ENCODE measurements at places on chromosomes 6 and 20.

DNA sequence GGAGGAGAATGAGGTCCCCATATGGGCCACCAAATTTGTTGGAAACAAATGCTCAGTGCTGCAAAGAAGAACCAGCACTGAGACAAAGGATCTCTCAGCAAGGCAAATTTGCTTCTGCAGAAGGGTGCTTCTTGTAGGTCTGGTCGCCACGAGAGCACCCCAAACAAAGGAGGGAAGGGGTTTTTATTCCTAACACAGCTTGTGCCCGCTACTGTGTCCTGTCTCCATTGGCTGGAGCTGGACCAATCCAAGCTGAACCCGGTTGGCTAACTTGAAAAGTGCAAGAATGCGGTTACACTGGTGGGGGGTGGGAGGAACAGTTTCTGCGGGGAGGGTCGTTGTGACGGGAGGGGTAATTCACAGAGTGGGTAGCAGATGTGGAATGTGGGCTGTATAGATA lies 54.1 kb upstream of the TULP1 start:
- no peak for DNase-seq

DNA sequence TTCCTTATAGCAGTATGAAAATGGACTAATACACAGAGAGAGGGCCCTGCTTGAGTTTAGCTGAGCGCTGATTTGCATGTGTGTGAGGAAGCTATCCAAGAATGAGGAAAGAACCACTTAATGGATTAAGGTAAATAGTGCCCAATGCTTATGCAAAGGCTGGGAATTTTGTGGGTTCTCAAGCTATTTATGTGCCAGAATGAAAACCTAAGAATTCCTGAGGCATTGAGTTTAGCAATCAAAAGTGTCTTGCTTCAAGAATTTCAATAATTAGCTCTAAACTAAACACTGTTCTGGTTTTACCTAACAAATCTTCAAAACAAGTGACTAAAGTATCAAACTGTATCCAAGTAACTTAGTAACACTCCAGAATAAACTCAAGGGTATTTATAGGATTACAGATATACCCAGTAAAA lies 7.0 kb upstream of the OR14J1 start:
- no peak for DNase-seq

DNA sequence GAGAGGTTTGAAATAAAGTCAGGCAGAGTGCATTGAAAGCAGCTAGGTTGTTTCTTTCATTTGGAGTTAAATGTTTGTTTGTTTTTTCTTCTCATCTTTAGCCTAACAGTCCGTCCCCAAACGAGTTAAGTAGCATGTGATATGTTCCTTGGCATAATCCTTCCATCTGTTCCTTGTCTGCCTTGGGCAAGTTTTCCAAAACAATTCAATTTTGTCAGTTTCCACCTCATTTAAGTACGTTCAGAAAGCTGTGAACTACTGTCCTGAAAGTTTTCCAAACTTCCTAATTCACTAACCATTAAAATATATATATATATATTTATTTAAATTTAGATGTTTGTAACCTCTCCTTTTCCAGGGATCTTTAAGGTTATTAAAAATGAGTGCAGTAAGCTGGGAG lies 61.8 kb upstream of the HDAC2 start:
- DNase-seq = no peak

- DNase-seq = no peak
Measured at GRCh38 chr6:112179631-112180030, 74.7 kb downstream of the LAMA4 start.

DNA sequence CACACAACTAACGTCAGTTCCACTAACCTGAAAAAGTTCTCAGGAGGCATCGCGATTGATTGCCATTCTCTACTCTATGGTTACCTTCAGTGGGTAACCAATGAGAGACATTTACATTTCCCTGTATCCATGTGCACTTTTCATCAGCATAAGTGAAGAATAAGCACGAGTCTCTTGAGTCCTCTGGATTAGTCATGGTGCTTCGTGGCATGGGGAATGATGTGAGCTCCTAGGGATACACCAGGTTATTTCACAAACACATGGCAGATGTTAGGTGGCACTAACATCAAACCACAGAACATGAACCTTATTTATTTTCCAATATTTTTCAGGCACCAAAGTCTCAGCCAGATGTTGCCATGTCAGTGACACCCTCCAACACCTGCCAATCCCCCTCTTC lies 64.0 kb downstream of the FYN start:
- no peak for DNase-seq

DNA sequence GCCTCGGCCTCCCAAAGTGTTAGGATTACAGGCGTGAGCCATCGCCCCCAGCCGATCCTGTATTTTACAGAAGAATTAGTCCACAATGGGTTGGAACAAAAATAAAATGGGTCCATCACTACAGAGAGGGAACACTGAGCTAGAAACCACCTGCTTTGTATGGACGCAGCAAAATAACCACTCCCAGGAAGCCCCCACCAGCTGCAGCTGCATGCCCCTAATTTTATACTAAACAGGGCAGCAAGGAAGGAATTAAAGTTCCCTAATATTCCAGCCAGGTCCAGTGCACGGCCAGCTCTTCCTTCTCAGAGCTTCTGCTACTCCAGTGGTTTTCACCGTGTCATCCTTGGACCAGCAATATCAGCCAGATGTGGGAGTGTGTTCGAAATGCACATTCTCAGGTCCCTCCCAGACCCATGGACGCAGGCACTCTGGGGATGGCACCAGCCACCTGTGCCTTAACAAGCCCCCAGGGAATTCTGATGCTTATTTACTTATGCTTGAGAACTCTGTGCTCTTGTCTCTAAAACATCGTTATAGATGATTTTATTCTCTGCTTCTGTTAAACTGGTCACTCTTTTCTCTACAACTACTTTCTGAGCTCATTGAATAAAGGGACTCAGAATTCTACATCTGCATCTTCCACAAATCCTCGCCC lies 189.5 kb upstream of the SLC24A3 start:
- DNase-seq = no peak

- no peak for DNase-seq
Measured at GRCh38 chr6:90249458-90249857, 47.2 kb downstream of the BACH2 start.

DNA sequence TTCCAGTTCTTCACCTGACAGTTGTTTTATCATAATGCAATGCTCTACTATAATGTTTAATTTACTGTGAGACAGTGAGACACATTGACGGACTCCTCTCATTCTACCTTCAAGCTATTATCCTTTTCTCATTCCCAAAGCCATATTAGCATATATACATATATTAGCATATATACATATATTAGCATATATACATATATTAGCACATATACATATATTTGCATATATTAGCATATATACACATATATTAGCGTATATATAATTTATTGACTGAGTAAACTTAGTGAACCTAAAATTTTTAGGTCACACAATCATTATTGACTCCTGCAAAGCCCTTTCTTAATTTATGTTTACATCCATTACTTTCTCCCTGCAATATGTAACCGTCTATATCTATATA lies 555.0 kb upstream of the ADGRB3 start:
- DNase-seq = no peak

DNA sequence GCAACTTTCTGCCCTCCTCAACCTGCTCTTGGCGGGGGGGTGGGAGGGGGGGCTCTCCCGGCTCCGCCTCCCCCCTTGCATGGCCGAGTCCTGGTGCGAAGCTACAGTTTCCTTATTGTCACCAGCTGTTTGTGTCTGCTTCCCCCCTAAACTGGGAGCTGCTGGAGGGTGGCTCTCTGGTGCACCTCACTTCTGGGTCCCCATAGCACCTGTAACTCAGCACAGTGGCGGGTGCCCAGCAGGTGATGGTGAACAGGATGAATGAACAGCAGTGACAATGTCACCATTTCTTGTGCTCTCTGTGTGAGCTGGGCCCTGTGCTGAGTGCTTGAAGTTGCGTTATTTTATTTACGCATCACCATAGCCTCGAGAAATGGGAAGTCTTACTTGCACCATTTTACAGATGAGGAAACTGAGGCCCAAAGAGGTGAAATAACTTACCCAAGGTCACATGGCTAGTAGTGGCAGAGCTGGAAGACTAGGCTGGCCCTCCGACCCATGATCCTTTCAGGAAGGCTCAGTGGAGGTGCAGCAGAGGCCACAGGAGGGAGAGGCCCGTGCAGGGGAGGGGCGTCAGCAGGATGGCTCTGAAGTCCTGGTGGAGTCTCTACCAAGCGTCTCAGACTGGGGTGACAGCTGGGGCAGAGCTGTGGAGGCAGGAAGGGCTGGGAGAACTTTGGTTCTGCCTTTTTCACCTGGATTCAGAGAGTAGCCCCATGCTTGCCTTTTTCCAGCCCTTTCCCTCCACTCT lies 41.8 kb downstream of the SRC start:
- DNase-seq = no peak

- DNase-seq = no peak
Measured at GRCh38 chr6:137241481-137242038, 22.4 kb upstream of the IFNGR1 start.

- DNase-seq = no peak
Measured at GRCh38 chr6:23983735-23984134, 142.3 kb upstream of the NRSN1 start.

- no peak for DNase-seq
Measured at GRCh38 chr6:22145376-22145775, 151.5 kb downstream of the PRL start.

- DNase-seq = no peak
Measured at GRCh38 chr6:119647309-119647708, 297.7 kb upstream of the MAN1A1 start.

- DNase-seq = no peak
Measured at GRCh38 chr6:169224716-169225115, 28.9 kb downstream of the THBS2 start.

DNA sequence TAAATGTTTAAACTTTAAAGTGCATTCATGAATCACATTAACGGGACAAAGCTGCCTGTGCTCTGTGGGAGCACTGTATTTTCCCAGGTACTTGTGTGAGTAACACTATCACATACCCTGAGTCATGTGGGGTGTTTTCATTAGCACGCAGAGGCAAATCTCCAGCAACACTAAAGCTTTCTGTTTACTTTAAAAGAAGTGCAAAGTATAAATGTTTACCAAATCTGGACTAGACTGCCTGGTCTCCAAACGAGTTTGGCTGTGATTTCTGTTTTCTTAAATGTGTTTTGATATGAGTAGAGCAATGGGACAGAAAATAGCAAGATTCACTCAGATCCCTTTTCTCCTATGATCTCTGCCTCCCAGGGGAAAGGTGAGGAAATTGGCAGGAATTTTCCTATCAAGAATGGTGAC lies 28.8 kb upstream of the RIPPLY2 start:
- no peak for DNase-seq

- no peak for DNase-seq
Measured at GRCh38 chr20:23446505-23446904, 6.2 kb downstream of the CST11 start.

GRCh38 chr6:138231381-138231886 lies 13.1 kb upstream of the PBOV1 start:
- no peak for DNase-seq

- no peak for DNase-seq
Measured at GRCh38 chr20:32037929-32038328, 14.1 kb upstream of the HCK start.

GRCh38 chr6:157535340-157536222 lies 154.6 kb downstream of the ZDHHC14 start:
- no peak for DNase-seq

DNA sequence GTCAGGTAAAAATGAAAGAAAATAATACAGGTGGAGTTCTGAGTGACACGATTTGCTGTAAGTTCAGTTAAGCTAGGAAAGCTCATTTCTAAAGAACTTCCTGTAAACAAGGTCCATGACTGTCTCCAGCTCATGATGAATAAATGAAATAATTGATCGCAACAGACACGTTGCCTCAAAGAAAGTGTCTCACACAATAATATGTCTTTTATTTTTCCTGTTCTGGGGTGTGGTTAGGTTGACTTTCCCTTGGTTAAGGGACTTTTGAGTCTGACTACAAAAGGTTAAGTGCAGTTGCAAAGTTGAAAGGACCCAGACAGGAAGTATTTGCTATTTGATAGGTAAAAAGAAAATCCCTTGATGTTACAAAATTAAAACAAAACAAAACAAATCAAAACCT lies 304.2 kb upstream of the PRDM1 start:
- DNase-seq = no peak

- DNase-seq = no peak
Measured at GRCh38 chr6:107618672-107619071, 128.8 kb downstream of the SOBP start.

Measured in esophagus squamous epithelium (tissue), 5 donors.